ENCODE measurements at places on chromosomes 11 and 22.

DNA sequence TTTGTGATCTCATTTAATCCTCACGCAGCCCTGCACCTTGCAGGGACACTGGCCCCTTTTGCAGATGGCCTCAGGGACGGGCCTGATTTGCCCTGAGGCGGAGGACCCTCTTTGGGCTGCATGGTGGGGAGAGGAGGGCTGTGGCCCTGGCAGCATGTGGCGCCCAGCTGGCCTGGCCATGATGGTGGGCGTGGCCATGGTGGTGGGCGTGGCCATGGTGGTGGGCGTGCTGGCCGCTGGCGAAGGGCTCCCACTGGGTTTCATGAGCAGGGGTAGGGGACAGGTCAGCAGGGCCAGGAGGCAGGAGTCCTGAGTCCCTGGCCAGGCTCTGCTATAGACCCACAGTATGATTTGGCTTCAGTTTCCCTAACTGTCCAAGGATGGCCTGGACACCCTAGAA lies 13.1 kb downstream of the WNT11 start:
- DNase-seq: no peak

DNA sequence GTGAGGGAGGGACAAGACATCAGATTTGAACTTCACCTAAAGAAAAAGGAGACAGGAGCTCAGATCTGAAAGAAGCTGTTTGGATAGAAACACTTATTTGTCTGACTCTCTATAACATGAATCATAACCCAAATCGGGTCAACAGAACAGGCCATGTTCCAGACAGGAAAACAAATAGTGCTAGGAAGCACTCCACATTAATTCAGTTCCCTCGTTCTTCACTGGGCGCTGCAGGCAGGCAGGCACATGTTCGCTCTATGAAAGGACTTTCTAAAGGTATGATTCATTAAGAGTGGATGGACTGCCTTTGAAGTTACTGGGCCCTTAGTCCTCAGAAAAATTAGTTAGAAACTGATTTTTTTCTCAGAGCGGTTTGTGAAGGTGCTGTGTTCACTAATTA lies 137.5 kb upstream of the TRPC6 start:
- no peak for DNase-seq

DNA sequence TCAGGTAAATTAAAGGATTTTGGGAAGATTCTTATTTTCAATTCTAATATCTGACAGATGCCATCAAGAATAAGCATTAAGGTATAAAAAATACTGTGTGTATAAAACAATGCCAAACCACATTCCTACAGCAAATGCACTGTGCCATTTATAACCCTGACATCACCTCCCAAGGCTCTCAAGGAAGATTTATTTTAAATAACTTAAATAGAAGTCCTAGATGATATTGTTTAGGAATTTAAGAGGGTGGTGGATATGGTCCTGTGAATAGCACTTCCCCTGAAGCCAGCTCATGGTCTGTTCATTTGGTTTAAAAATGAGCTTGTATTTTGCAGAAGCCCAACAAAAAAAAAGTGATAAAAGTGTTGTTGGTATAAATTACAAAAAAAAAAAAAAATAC lies 32.1 kb downstream of the PPIL2 start:
- no peak for DNase-seq

DNA sequence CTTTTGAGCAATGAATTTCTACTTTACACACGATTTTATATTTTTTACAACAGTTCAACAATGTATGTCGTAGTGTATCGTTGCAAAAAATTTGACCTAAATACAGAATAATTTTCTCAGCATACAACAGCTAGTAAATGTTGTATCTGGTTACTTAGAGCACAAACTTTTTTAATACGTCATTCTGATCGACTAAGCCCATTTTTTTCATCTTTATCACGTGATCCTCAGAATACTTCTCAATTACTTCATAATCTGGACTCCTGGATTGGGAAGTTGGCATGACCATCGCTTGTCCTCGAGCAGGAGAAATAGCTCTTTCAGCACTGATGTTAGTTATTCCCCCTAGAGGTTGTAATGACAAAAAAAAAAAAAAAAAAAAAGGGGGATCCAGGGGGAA lies 16.6 kb downstream of the OR51L1 start:
- no peak for DNase-seq

GRCh38 chr22:30262112-30262511 lies 4.5 kb downstream of the OSM start:
- DNase-seq: no peak

DNA sequence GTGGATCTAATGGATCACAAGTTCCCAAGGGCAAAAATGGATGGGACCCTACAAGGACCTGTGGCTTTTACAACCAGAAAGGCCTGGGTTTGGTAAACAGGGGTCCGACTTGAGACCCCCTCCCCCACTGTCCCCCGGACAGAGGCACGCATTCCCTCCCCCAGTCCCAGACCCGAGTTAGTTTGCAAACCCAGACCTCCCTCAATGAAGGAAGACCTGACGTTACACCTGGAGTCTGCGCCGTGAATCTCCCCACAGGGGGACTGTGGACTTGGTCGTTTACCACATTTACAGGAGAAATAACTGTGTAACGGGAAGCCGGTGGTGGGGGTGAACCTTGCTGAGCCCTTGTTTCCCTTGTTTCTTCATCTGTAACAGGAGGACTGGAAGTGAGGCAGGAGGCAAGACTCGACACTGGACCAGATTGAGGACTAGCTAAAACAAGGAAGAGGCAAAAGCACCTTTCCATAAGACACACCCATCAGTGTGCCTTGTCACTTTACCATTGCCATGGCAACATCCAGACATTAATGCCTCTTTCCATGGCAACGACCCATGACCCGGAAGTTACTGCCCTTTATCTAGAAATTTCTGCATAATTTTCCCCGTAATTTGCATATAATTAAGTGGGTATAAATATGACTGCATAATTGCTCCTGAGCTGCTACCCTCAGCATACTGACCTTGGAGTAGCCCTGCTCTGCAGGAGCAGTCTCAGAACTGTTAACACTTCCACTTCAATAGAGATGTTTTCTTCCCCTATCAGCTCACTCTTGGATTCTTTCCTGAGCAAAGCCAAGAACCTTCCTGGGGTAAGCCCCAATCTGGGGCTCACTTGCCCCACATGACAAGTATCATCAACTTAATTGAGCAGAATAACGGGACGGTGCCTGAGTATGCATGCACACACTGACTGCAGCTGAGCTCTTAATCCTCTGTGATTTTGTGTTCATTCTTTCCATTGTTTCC lies 25.4 kb downstream of the PDGFB start:
- no peak for DNase-seq

- no peak for DNase-seq
These were observed 2370.9 kb upstream of the RAG2 start for GRCh38 chr11:38968951-38969350.

DNA sequence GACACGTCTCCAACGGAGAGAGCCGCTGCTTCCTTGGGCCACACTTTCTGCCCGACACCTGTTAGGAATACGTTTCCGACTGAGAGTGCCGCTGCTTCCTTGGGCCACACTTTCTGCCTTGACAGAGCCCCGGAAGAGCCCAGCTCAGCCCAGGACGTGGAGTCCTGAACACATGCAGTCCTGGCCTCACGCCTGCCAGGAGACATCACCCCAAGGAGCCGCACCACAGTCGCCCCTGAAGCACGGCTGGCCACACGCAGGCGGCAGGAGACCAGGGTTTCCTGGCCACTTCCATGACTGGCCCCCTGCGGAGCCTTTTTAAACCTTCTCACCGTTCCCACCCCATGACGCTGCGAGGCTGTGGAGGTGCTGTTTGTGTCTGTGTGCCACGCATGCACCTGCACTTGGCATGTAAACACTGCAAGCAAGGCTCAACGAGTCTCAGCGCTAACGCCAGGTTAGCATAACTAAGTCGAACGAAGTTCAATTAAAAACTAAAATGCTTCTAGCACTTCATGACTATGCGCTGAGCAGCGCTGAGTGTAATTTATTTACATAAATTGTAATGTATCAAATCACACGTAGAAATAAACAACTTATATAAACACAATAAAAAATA lies 8.8 kb downstream of the TOLLIP start:
- no peak for DNase-seq

DNA sequence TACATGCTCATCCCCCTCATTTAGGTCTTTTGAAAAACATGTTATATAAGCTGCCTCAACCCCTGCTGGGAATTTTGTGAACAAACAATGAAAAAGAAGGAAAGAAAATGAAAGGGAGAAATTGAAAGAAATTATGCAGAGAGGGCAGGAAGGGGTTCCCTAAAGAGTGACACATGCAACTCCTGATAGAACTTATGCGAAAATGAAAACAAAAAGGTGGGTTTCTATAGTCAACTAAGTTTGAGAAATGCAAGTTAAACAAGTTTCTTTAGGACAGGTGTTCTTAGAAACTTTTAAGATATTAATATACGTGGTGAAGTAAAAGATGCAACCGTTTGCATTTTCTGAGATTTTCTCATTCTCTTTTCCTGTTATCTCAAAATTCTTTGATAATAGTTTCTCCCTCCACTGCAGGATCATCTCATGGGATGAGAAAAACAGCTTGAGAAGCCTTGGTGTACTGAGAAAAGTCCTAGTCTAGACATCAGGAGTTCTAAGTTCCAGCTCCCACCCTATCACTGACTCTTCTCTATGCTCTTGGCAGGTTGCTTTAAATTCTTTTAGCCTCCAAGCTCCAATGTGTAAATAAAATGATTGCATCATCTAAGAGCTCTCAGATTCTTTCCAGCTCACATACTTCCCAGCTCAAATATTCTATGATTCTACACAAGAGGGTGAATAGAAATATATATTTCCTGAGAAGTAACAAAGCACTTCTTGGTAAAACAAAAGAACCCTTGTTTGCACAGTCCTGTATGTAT lies 109.2 kb downstream of the FAM76B start:
- DNase-seq: no peak

- no peak for DNase-seq
These were observed 11.6 kb upstream of the PDE2A start for GRCh38 chr11:72685560-72686480.

DNA sequence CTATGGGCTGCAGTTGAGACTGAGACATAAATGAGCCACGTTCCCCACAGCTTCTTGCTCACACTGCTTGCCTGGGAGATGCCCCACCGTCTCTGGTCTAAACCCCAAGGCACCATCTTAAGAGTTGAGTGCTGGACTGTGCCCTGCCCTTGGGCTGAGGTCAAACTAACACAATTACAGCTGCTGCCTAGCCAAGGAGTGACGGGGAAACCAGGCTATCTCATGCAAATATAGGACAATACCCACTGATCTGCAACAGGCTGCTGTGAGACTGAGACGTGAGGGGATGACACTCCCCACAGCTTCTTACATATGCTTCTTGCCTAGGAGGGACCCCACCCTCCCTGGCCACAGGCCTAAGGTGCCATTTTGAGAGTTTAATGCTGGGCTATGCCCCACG lies 7.8 kb upstream of the MS4A8 start:
- no peak for DNase-seq

DNA sequence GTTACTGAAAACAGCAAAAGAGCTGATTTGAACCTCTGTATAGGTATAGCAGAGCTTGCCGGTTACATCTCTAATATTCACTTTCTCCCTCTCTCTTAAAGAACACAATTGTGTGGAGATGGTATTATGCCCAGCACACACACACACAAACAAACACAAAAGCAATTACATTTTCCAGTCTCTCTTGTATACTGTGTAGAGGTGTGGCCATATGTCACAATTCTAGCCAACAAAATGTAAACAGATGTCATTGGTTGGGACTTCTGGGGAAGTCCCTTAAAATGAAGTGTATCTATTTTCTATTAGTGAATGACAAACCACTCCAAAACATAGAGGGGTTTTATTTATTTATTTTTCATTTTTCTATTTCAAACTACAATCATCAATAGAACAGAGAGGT lies 12.8 kb downstream of the KCTD14 start:
- no peak for DNase-seq

DNA sequence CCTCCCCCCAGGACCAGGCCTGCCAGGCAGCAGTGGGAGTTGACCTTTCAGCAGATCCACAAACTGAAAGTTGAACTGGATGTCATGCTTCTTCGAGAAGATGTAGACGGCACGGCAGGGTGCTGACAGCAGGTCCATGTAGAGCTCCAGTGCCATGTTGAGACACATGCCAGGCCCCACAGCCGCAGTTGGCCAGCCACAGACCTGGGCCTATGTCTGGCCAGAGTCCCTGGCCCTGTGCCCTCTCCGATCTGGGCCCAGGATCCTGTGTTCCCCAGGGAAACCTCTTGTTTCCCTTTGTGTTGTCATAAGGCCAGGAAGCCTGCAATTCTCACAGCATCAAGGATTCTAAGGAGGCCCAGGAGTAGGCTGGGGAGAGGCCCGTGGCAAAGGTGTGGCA lies at the start of gene GSTT4:
TSS of gene GSTT4 (minus strand) at position 253 of the 400 bp plus-strand sequence. CDS start at position 156, 97 bp downstream.
- no peak for DNase-seq

DNA sequence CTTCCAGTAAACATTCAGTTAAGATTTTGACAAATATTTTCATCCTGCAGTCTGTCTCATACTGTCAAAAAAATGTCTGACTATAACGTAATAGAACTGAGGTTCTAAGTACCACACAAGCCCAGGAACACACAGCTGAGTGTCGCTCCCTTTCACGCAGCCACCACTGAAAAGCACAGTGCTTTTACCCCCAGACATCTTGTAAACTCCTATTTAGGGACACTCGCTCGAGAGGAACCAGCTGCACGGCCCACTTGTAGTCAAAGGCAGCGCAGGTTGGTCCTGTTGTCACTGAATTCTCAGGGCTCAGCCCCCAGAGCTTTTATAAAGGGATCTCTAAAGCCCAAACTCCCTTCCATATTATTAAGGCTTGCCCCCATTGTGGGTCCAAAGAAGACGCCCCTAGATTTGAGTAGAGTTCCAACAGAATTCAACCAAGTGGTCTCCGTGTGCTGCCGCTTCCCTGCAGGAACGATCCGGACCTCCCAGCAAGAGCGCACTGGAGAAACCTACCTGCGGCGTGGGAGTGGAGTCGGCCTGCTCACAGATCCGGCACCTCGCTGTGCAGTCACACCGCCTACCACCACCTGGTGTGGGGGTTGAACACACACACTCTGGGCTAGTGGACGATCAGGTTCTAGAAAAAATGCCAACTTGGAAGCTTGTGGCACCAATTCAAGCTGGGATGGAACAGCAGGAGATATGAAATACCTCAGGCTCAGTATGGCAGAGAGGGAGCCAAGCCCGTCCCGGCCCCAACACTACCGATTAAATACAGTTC lies 23.4 kb downstream of the ASPHD2 start:
- DNase-seq: no peak

DNA sequence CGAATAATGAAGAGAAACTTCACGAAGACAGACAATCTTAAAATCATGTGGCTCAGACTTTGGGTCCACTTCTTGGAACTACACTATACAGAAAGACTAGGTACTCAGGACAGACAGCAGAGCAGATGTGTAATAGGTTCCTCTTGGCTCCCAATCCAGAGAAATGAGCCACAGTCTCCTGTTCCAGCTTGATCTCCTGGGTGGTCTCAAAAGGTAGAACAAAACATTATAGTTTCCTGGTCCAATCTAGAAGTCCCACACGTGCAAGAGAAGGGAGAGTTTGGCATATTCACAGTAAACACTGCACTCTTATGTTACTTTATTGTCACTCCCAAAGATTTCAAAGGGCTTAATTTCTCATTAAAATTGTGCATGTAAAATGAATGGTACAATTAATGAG lies 134.5 kb upstream of the FIBIN start:
- DNase-seq: no peak

GRCh38 chr22:23767303-23767672 lies 484 bp downstream of the CHCHD10 start:
- no peak for DNase-seq

GRCh38 chr11:76567261-76567660 lies 103.3 kb downstream of the LRRC32 start:
- DNase-seq: no peak

Measured in stimulated activated CD4-positive, alpha-beta T cell treated with anti-CD3 and anti-CD28 coated beads, Interleukin-1b, Interleukin-23, amount 100 ng/mL, for 24 hours (primary cell).